Keratinocyte (primary cell): ENCODE measurements at places on chromosomes 16 and 17.
A peak's percentile ranks its signal among the peaks of the same experiment; 100 is the strongest.

- no peak for DNase-seq
Measured at GRCh38 chr17:48384164-48384563, 45.9 kb downstream of the SKAP1 start.

- DNase-seq, result no peak
Measured at GRCh38 chr17:42323268-42323773, 35.0 kb downstream of the STAT5A start.

DNA sequence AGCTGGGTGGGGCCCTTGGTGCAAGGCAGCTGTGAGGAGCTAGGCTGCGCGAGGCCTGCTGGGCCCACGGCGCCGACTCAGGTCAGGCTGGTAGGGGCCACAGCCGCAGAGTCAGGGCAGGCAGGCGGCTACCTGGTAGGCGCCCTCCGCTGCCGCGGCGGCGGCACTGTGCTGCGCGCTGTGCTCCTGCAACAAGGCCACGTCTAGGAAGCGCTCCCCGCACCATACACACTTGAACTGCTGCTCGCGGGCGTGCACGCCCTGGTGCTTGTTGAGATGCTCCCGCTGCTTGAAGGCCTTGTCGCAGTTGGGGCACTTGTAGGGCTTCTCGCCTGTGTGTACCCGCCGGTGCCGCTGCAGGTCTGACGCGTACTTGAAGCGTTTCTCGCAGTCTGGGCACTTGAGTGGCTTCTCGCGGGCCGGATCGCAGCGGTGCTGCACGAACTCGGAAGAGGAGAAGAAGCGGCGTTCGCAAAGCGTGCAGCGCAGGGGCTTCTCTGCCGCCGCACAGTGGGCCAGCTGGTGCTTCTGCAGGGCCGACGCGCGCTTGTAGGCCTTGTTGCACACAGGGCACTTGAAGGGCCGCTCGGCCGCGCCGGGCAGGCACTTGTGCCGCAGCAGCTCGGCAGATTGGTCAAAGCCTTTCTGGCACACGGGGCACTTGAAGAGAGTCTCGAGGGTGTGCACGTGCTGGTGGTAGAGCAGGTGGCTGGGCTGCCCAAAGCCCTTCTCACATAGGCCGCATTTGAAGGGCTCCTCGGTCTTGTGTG, 3.9 kb downstream of the ZNF319 start:
- DNase-seq, result no peak

GRCh38 chr17:75983501-75984181, 4.6 kb downstream of the TEN1 start:
- no peak for DNase-seq

DNA sequence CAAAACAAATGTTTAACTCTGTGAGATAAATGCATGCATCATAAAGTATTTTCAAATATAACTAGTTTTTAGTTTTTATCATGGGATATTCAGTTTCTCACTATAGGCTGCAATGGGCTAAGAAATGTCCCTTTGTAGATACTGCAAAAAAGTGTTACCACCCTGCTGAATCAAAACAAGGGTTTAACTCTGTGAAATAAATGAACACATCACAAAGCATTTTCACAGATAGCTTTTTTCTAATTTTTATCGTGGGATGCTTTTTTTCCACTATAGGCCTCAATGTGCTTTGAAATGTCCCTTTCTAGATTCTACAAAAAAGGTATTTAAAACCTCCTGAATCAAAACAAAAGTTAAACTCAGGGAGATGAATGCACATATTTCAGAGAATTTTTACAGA, 541.1 kb downstream of the KCNJ18 start:
- DNase-seq, result no peak

DNA sequence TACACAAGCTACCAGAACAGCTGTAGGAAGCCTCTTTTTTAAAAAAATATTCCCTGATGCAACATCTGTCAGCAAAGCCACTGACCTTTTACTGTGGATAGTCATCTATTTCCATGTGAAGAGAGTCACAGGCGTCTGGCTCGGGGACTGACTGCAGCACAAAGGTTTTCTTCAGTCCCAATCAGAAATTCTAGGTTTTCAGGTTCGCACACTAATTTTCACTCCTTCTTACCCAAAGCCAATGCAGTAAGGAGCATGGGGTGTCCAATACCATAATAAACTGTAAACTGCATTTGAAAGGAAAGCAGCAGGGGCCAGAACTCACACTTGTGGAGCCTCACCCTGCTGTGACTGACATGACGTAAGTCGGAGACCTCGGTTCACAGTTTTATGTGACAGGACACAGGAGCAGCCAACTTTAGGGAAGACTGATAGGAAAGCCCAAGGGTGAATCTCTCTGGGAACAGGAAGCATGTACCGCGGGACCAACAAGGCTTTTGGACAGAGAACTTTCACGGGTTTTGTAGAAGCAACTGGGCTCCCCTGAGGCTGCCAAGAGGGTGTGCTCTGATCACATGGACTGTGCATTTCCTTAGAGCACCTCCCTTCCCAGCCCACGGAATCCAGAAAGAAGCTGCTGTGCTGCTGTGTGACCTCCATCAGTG, 9.1 kb upstream of the TMEM100 start:
- no peak for DNase-seq

- DNase-seq, result peak; percentile 71
Measured at GRCh38 chr17:77422104-77422747, 281.5 kb downstream of the SEC14L1 start.

- no peak for DNase-seq
Measured at GRCh38 chr17:79002291-79002690, 7.3 kb downstream of the CANT1 start.

- DNase-seq, result no peak
Measured at GRCh38 chr16:25063102-25063501, 47.9 kb upstream of the ARHGAP17 start.

DNA sequence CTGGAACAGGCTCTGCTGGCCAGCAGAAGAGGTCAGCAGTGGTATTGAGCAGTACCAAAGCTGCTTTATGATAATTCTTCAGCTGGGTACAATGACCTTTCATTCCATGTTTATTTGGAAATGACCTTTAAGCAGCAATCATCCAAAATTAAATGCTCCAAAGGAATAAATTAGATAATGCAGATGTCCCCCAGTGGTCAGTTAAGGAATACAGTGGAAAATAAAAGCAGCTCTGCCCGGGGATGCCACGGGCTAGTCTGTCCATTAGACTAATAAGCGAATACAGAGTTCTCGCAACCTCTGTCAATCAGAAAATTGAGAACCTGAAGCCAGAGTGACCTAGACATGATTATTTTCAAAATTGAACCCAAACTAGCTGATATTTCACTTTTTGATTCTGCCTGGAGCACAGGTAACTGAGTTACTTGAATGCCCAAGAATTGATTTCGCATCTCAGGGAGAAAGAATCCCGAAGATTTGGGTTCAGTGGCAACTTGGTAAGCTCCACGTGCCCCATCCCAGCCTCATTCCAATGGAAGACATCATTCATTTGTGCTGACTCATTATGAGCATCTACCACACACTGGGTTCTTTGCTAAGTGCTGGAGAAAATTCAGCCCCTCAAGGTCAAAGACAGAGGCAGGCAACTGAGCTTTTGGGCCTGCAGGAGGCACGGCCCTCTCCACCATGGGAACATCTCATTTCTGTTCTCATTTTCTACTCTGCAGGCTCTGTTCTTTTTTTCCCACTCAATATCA, 34.4 kb upstream of the SLC39A11 start:
- DNase-seq, result no peak

DNA sequence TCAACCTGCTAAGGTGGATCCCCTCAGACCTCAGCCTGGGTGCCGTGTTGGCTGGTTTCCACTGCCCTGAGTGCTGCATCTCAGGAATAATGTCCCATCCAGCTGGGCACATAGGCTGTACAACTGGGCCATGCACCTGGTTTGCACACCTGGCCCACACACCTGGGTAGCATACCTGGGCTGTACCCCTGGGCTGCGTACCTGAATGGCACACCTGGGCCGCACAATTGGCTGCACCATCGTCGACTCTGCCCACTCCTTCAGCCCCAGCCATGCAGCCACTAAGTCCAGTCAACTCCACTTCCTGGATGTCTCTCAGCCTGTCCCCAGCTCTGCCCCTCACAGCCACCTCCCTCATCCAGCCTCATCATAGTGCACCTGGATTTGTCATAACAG, 7.9 kb downstream of the SLC5A10 start:
- DNase-seq, result no peak

GRCh38 chr17:75153780-75154194, 525 bp downstream of the JPT1 start:
- DNase-seq, result no peak
